Caco-2 (cell line): ENCODE measurements at places on chromosomes 4 and X. TPM values are rescaled to one million over a fixed set of nuclear protein-coding genes. Genes with fewer than 3 reads are reported as not detected.

GRCh38 chr4:62670514-62670913 lies 1470.4 kb downstream of the ADGRL3 start:
- DNase-seq: no peak

GRCh38 chr4:39947417-39947816 lies 30.3 kb downstream of the PDS5A start:
- no peak for DNase-seq

DNA sequence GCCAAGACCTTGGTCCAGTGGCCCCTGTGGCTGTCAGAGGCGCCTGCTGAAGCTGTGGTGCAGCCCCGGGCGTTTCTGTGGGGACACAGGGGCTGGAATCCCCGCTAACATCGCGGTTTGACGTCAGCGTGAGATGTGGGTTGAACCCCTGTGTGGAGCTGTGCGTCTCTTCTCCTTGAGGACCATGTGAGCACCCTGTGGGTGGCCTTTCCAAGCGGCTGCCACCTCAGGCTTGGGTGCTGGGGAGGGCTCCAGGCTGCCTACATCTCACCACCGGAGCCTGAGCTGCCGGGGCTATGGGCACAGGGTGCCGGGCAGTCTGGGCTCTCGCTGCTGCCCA lies 27.7 kb downstream of the UVSSA start:
- DNase-seq: no peak

- DNase-seq: no peak
These were observed 168.3 kb downstream of the BTC start for GRCh38 chr4:74625981-74626380.

DNA sequence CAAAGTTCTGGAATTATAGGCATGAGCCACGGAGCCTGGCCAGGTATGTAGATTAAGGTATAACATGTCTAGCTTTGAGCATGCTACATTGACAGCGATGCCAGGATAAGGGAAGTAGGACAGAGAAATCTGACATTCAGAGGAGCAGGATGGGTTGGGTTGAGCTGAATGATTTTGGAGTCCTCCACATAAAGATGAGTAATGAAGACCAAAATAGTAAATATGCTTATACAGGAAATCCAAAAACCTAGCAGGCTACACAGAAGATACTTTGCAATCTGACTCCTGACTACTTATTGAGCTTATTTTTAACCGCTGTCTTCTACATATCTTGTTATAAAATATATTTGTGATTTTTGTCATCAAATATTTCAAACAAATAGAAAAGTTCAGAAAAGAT lies 69.7 kb downstream of the PDGFC start:
- DNase-seq: no peak

Gene PPP2R2C
- total RNA-seq: not detected in 2 replicates

DNA sequence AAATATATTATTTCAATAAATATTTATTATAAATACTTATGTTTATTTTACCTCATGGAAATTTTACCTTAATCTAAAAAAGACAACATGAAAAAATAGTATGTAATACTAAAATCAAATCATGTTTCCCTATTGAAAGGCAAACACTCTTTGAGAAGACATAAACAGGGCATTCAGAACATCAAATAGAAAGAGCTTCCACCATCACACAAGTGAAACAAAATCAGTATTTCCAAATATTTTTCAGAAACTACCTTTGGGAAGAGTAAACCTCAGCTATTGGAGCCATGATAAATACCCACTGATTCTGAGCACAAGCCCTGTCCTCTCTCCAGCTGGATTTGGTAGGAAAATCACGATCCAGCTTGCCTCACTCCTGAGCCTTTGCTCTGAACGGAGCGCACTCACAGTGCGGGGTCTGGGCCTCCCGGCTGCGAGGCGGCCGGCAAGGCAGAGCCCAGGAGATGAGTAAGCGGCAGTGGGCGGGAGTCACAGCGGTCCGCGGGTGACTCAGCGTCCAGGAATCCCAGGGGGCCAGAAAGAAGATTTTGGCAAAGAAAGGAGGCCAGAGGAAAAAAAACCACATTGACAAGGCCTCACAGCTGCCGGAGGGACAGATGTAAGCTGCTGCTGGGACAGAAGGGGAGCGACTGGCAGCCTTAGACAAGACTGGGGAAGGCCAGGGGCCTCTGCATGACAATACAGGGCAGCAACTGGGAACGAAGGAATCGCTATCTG lies 14.7 kb upstream of the ANXA5 start:
- DNase-seq: peak; percentile 80

DNA sequence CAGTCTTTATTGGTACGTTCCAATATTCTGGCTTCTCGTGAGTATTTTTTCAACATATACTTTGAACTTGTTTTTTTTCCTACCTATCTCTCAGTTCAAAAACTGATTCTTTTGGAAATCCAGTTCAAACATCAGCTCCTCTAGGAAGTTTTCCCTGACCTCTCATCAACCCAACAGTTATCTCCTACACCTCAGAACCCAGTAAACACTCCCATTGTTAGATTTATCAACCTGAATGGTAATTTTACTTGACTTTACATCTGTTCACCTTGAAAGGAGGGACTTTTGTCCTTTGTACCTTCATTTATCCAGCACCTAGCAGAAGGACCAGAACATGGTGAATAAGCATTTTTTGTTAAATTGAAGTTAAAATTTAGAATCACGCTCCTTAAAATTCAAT lies 13.6 kb downstream of the CAMK2D start:
- no peak for DNase-seq

Gene STK32B
- total RNA-seq: 8.8 and 11.2 TPM in 2 replicates

Gene PWWP3B
- 0.07 and 0.14 TPM in 2 replicates for total RNA-seq

Gene PIM2
- 12.0 and 13.9 TPM in 2 replicates for total RNA-seq

Gene FGG
- total RNA-seq: 121 and 146 TPM in 2 replicates

Gene GPR143
- 4.6 and 8.0 TPM in 2 replicates for total RNA-seq

GRCh38 chr4:82698412-82698811 lies 100.2 kb downstream of the SCD5 start:
- DNase-seq: no peak

DNA sequence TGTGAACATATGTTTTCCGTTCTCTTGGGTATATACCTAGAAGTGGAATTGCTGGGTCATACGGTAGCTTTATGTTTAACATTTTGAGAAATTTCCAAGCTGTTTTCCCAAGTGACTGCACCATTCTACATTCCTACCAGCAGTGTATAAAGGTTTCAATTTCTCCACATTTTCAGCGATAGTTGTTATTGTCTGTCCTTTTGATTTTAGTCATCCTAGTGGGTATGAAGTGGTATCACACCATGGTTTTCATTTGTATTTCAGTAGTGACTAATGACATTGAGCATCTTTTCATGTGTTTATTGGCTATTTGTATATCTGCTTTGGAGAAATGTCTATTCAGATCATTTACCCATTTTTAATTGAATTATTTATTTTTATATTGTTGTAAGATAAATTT lies 2.4 kb downstream of the PPEF1 start:
- DNase-seq: no peak

Gene SERTM2
- 1.1 and 1.4 TPM in 2 replicates for total RNA-seq

- no peak for DNase-seq
These were observed 18.9 kb downstream of the PRDM8 start for GRCh38 chr4:80216100-80216761.

- no peak for DNase-seq
These were observed 133.7 kb downstream of the ANK2 start for GRCh38 chr4:113183032-113183605.

DNA sequence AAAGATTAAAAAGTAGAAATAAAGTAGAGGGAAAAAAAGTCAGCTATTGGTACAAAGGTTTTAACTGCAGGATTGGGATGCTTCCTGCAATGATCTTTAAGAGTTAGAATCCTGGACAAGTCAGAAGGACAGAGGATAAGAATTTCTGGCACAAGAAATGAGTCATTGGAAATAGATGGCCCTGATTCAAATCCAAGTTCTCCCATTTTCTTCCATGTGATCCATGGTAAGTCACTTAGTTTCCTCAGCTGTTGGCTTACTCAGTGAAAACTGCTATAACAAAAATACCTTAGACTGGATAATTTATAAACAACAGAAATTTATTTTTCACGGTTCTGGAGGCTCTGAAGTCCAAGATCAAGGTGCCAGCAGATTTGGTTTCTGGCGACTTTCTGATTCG lies 13.3 kb upstream of the TBC1D19 start:
- no peak for DNase-seq

- DNase-seq: no peak
These were observed 13.8 kb upstream of the PLXNB3 start for GRCh38 chrX:153750127-153750774.

Gene OTC
- not detected in 2 replicates for total RNA-seq

Gene MTTP
- total RNA-seq: 0.77 and 2.1 TPM in 2 replicates

DNA sequence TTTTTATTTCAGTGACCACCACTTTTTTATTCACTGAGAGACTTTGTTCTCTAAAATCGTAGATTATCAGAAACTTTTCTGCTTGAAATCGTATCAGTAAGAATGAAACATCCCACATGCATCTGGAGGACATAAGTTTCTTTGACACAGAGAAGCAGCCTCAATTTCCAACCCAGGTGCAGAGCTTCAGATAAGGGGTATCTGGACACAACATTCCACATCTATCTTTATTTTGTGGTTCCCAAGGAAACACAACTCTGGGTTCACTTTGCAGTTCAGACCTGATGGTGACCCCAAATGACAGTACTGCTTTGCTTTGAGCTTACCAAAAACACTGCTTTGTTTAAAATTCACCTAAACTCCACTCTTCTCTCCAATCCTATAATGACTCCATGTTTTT lies 1.3 kb upstream of the CLCN5 start:
- no peak for DNase-seq

Gene SSX4
- not detected in 2 replicates for total RNA-seq

DNA sequence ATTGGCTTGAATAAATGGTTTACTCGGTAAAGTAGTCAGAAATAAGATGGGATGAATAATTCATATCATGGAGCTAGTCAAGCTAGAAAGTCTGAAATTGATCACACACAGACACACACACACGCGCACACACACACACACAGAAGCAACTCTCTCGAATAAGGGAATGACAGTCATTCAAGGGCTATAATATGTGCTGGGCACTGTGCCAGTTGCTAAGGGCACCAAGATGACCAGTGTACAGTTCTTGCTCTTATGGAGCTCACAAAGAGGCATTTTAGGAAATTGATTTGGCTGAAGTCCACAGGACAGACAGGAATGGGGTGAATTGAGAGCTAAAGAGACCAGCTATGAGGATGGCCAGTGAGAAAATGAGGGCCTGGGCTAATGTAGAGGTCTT lies 34.2 kb upstream of the SH3D19 start:
- no peak for DNase-seq

Gene CFAP97
- 18.0 and 20.3 TPM in 2 replicates for total RNA-seq

Gene NLRP2B
- total RNA-seq: not detected in 2 replicates

Gene POU4F2
- not detected in 2 replicates for total RNA-seq

DNA sequence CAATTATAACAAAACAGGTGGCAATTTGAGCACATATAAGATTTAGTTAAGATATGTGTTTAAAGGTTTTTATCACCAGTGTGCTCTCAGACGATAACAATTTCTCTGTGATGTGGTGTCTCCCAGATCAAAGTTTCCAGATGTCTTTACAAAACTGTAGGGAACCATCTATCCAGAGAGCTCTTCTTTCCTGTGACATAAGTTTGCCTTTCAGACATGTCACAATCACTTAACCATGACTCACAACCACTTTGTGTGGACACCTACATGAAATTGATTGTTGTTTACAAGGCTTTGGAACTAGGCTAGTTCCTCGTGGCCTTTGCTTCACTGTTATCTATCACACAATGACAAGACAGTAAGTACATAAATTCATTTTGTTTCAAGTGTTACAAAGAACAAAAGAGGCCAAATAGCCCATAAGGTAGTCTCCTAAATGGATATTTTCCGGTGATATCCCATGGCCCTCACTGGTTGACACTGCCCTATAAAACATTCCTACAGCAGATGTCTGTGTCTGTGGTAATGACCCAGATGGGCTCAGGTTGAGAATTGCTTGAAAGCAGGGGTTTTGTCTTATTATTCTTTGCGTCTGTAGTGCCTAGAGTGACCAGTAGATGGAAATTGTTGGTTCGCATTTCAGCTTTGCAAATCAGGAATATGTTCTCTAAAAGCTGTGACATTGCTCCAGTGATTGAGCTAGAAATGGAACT lies 297.8 kb upstream of the FAM241A start:
- DNase-seq: no peak

Gene SPANXN2
- not detected in 2 replicates for total RNA-seq

DNA sequence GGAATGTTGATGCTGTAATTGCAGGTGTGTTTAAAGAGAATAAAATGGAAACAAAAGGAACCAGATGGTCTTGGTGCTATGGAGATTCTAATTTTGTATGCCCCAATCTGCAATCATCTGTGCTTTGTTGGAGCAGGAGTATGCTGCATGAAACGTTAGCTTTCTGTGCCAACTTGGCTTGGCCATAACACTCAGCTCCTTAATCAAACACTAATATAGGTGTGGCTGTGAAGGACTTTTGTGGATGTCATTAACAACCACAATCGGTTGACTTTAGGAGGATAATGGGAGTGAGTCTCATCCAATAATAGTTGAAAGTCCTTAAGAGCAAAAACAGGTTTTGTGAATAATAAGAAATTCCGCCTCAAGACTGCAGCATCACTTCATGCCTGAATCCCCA lies 399.2 kb downstream of the NLGN4X start:
- DNase-seq: no peak

DNA sequence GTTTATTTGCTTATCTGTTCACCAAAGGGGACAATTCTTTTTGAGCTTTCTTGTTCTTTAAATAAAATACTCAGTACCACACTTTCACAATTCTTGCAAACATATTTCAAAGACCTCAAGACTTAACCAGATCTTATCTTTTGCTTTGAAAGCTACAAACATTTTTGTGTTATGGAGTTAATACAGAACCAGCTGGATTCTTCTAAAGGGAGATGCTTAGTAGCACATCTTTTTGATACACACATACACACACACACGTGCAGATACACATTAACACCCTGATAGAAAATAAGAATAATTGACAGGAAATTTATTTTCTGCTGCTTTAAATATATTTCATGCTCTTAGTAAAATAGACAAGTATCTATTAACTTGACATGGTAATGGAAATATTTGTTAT lies 379.1 kb downstream of the SH2D1A start:
- DNase-seq: no peak

Gene LNX1
- 9.3 and 12.4 TPM in 2 replicates for total RNA-seq

GRCh38 chr4:88159229-88159725 lies 838 bp upstream of the ABCG2 start:
- no peak for DNase-seq

Gene HEPH
- total RNA-seq: 27.9 and 31.1 TPM in 2 replicates

DNA sequence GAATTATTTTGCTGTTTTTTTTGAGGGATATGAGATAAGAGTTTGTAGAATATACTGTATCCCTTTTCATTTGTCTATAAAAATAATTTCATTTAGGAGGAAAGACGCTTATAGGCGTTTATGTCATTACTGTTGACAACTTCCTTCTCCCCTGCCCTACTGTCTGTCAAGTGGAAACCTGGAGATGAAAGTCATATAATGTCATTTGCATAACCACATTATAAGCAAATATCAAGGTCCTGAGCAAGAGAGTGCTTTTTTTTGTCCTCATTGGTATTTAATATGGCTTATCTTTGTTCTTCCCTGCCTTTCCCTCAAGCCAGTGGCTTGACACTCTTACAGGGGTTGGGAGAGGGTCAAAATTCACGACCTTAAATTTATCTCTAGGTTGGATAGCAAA lies 55.8 kb downstream of the LRP2BP start:
- DNase-seq: no peak

- peak; percentile 35 for DNase-seq
These were observed 2.5 kb downstream of the CPEB2 start for GRCh38 chr4:15004739-15005301.

Gene HSFX2
- 0.23 TPM in 1 of 2 replicates, not detected in the other for total RNA-seq

GRCh38 chr4:147336252-147336651 lies 144.6 kb upstream of the EDNRA start:
- no peak for DNase-seq

- DNase-seq: no peak
These were observed 50.3 kb downstream of the ARHGAP10 start for GRCh38 chr4:147782087-147782781.

Gene MAGEA11
- 0.14 TPM in 1 of 2 replicates, not detected in the other for total RNA-seq
